ENCODE measurements at places on chromosomes 5 and 9.

DNA sequence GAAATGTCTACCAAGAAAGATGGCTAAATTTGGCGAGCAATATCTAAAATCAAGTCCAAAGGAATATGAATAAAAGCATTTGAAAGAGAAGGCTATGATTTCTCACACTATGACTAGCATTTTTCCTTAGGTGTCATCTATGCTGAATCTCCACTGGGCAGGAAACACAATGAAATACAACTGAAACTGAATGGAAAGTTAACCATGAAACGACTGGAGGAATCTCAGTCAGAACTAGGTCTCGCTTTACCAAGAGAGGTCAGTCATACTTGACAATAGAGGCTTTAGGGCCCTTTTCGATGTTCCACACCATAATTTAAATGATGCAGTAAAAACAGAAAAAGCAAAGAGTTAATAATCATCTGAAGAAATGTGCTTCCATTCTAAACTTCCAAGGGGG, 339.0 kb downstream of the PDE4D start:
- no peak for DNase-seq

DNA sequence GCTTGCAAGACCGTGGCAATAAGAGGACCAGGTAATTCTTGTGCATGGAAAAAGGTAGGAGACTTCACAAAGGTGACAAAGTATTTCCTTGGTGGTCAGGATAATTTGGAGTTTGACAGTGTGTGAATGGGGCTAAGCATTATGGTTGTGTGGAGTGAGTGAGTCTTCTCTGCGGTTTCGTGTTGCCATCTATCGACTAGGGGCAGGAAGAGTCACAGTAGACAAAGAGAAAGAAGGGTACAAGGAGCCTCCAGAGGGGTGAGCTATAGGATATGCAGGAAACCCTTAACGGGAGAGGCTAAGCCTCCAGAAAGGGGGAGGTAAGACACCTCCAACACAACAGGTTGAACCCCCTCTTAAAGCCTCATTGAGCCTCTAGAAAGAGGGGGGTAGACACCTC, 64.0 kb upstream of the RANBP6 start:
- no peak for DNase-seq

DNA sequence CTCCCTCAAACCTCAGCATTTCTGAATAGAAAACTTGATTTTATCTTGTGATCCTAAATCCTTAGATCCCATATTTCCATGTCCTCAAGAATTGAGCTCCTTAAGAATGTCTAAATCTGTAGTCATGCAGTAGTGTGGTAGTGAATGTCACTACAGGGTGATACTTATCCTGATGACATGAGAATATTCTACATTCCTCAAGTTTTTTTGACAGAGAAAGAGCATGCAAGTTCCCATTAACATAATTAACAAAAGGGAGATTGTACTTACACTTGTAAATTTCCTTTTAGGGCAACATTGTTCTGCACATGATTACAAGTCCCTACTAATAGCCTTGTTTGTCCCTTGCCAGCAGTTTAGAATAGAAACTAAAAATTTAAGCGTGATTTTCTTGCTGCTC, 352.3 kb downstream of the PTPRD start:
- DNase-seq, result no peak

GRCh38 chr5:169667896-169668674, 31.0 kb downstream of the DOCK2 start:
- DNase-seq, result no peak

GRCh38 chr5:89065919-89066318, 182.9 kb upstream of the MEF2C start:
- no peak for DNase-seq

All from central memory CD4-positive, alpha-beta T cell (primary cell).